ENCODE measurements at places on chromosomes 16 and 17.

- DNase-seq = peak; percentile 58
Observed at GRCh38 chr17:40516581-40517285, 15.3 kb upstream of the TNS4 start.

DNA sequence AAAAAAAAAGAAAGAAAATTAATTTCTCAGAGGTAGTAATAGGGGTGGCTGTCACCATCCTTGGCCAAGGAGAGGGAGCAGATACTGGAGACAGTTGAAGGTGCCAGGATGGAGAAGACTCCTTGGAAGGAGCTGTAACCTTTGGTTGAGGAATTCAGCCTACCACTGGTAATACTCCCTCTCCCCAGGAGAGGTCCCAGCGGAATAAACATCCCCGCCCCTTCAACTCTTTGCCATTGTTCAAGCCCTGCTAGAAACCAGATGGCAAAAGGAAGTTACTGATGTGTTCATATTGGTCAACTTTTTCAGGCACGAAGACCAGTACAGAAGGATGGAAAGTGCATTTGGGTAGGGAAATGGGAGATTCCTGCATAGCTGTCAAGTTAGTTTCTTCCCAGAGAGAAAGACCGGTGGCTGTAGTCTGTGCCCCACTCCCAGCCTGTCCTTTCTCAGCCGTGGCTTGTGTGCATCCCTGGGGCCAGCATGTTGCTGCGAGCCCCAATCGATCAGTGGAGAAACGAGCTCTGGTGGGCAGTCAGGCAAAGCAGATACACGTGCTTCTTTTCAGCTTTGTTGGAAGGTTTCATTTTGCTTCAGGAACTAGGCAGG is 612.1 kb downstream of the MAF start:
- DNase-seq = no peak

- DNase-seq = no peak
Observed at GRCh38 chr17:1469231-1469852, 13.3 kb upstream of the CRK start.

DNA sequence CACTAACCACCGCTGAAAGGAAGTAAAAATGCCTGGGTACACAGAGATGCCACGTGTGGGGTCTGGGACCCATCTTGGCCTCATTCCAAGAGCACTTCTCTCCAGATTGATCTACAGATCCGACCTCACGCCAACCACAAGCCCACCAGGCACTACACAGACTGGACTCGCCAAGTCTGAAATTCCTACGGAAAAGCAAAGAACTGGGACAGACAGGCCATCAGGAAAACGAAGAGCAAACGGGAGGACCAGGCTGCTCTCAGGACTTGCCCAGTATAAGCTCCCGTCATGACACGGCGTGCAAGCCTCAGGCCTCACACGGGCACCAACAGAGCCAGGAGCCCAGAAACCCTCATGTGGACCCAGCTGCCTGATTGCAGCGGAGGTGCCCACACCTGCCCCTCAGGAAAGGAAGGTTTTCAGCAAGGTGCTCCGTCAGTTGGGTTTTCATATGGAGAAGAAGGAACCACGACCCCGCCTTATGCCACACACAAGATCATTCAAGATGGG is 20.1 kb upstream of the C16orf95 start:
- no peak for DNase-seq

DNA sequence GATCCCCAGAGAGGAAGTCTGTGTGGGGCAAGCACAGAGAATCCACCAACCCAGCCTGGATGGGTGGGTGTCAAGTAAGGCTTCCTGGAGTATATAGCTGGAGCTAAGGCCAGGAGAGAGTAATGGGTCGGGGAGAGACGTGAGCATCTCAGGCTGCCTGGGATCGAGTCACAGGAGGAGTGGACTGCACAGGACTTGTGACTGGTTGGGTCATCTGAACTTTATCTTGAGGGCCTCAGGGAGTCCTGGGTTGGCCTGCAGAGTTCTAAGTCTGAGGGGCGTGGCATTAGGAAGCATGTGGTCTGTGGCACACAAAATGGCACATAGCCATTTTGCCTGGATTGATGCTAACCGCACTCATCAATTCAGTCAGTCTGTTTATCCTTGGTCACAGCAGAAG is 1.5 kb downstream of the PLA2G15 start:
- DNase-seq = no peak

- DNase-seq = no peak
Observed at GRCh38 chr17:73492821-73493814, 151.1 kb downstream of the SDK2 start.

DNA sequence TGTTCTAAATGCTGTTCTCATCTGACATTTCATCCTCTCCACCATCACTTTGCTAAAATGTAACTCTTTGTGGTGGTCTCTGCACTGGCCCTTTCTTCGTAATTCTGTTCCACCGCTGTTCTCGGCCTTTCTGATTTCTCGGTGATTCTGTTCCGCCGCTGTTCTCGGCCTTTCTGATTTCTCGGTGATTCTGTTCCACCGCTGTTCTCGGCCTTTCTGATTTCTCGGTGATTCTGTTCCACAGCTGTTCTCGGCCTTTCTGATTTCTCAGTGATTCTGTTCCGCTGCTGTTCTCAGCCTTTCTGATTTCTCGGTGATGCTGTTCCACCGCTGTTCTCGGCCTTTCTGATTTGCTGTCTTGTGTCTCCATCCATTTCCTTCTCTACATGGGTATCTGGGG is 12.3 kb downstream of the FOXF1 start:
- DNase-seq = no peak

- DNase-seq = no peak
Observed at GRCh38 chr17:62782730-62783270, 25.3 kb downstream of the MARCHF10 start.

GRCh38 chr16:75099738-75100602 is 16.6 kb downstream of the LDHD start:
- DNase-seq = peak; percentile 17

DNA sequence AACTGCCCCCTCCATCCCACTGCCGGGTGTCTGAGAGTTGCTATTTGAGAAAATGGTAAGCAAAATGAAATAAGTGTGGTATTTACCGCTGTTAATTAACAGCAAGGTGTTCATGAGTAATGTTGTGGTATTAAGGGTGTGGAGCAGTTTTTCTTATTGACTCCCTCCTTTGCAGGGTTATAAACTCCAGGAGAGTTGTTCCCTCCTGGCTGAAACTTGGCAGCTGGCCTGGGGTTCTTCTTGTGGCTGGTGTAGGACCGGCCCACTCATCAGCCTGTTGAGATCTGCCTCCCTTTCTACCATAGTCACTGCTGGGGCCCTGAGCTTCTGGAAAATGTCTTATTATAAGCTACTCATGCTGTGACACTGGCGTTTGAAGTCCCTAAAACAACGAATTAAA is 128.6 kb downstream of the SOX9 start:
- no peak for DNase-seq

GRCh38 chr16:78198288-78198687 is 98.8 kb downstream of the WWOX start:
- DNase-seq = no peak

DNA sequence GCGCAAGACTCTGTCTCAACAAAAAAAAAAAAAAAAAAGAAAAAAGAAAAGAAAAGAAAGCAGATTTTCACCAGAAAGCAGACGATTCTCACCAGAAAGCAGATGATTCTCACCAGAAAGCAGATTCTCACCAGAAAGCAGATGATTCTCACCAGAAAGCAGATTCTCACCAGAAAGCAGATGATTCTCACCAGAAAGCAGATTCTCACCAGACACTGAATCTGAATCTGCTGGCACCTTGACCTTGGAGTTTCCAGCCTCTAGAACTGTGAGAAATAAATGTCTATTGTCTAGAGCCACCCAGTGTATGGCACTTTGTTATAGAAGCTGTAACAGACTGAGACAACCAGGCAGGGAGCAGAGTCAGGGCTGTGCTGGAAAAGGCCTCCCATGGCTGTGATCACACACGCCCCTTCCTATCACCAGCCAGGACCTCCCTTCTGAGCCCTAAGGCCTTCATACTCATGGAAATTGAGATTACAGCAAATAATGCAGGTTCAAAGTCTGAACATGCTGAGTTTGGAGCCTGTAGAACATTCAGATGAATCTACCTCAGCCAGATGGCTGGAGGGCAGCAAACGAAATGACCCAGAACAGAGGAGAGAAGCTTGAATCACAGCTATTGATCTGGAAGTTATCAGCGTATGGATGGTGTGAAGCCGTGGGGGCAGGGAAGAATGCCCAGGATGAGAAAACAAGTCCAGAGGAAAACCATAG is 309.3 kb downstream of the SLC39A11 start:
- no peak for DNase-seq

GRCh38 chr17:42591411-42591810 is 13.9 kb upstream of the PSMC3IP start:
- DNase-seq = no peak
